ENCODE measurements at places on chromosomes 6 and 20. TPM values are rescaled to one million over a fixed set of nuclear protein-coding genes. Genes with fewer than 3 reads are reported as not detected.

TAGAP gene
- total RNA-seq: 119 TPM

TSHZ2 gene
- 0.76 TPM for total RNA-seq

KHDC1L gene
- 0.31 TPM for total RNA-seq

ATF6B gene
- total RNA-seq: 61.8 TPM

DDX43 gene
- 0.42 TPM for total RNA-seq

RALY gene
- total RNA-seq: 145 TPM

R3HDML gene
- not detected for total RNA-seq

ADTRP gene
- 3.5 TPM for total RNA-seq

AK9 gene
- total RNA-seq: 3.7 TPM

HSPA12B gene
- total RNA-seq: not detected

MYCT1 gene
- total RNA-seq: not detected

ANKRD6 gene
- 3.9 TPM for total RNA-seq

OLIG3 gene
- total RNA-seq: not detected

ADGRF5 gene
- total RNA-seq: not detected

MEP1A gene
- not detected for total RNA-seq

Data from activated CD8-positive, alpha-beta memory T cell treated with anti-CD3 and anti-CD28 coated beads for 36 hours (primary cell).